ENCODE measurements at places on chromosomes 16 and 17. TPM values are rescaled to one million over a fixed set of nuclear protein-coding genes. Genes with fewer than 3 reads are reported as not detected.
A peak's percentile ranks its signal among the peaks of the same experiment; 100 is the strongest.

GRCh38 chr16:85767531-85767930, 16.6 kb upstream of the C16orf74 start:
- DNase-seq, result no peak

DNA sequence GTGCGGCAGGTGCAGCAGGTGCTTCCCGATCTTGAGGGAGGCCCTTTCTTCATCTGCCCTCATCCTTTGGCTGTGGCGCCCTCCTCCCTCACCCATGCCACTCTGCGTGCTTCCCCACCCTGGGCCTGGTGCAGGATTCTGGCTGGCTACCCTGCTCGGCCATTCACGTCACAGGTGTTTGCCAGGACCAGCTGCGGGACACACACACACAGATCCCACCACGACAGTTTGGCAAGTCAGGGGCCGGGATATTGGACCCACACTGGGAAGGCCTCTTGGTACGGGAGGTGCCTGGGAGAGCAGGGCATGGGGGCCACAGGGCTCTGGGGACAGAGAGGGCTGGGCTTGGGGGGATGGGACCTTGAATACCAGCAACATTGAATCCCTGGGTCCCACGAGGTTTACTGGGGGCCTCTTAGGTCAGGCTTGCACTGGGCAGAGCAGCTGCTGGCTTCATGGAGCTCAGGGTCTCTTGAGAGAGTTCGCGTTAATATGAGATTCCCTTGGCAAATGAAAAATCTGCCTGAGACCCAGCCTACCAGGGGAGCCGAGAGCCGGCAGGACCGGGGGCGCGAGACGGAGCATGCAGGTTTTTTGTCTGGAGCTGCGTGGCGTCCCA, 15.1 kb downstream of the ADCY7 start:
- DNase-seq, result peak; percentile 26

KRTAP4-5 gene
- total RNA-seq, result not detected

CES1 gene
- not detected for total RNA-seq

Data from SJCRH30 (cell line).